ENCODE measurements at places on chromosomes 3 and 15.

DNA sequence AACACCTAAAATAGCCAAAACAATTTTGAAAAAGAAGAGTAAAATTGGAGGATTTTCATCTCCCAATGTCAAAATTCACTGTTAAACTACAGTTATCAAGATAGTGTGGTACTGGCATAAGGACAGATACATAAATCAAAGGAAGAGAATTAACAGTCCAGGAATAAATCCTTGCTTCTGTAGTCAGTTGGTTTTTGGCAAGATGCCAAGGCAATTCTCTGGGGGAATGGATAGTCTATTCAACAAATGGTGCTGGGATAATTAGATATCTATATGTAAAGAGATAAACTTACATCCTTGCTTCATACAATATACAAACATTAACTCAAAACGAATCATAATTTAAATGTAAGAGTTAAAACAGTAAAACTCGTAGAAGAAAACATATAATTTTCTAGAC lies 57.9 kb upstream of the SELENOK start:
- DNase-seq, result no peak

- peak; percentile 53 for DNase-seq
These were observed 58.5 kb downstream of the ECT2 start for GRCh38 chr3:172808969-172809546.

GRCh38 chr3:143718463-143718862 lies 129.8 kb downstream of the SLC9A9 start:
- DNase-seq, result no peak

GRCh38 chr15:98801234-98801561 lies 152.9 kb downstream of the IGF1R start:
- no peak for DNase-seq

All from RPMI8226 (cell line).